Brain (organoid and tissue), 16 donors: ENCODE measurements at places on chromosomes 4 and X. TPM values are rescaled to one million over a fixed set of nuclear protein-coding genes. Genes with fewer than 3 reads are reported as not detected.

DNA sequence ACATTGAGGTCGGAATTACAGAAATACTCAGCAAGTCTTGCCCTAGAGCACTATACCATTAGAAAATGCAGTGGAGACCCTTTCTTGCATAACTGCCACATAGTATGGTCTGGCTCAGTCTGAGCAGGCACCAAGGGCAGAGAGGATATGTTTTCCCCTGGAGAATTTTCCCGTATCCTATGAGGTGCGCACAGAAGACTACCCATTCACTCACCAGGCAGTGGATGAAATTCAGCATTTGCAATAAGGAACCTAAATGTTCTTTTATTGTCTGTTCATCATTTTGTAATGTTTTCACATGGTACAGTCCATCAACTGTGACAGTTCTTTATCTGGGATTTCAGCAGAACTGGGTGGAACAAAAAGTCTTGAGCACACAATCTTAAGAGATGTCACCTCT lies 15.5 kb downstream of the JADE3 start:
- no peak for DNase-seq

GRCh38 chr4:52052475-52052780 lies 1.3 kb downstream of the SPATA18 start:
- DNase-seq, result no peak

DNA sequence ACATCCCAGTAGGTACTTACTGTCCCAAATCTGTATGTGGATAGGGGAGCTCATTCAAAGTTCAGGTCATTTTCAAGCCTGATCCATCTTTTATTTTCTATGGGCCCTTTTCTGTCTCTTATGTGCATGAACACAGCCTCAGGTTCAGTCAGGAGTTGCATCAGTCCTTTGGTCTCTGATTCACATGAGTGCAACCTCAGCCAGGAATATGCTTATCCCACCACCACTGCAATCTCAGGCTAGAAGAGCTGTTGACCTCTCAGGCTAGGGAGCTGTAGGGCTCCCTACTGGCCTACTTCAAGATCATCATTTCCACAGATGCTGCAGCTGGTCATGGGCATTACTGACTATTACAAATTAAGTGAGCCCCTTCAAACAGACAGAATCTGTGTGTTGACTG lies 27.2 kb downstream of the AASDH start:
- no peak for DNase-seq

DNA sequence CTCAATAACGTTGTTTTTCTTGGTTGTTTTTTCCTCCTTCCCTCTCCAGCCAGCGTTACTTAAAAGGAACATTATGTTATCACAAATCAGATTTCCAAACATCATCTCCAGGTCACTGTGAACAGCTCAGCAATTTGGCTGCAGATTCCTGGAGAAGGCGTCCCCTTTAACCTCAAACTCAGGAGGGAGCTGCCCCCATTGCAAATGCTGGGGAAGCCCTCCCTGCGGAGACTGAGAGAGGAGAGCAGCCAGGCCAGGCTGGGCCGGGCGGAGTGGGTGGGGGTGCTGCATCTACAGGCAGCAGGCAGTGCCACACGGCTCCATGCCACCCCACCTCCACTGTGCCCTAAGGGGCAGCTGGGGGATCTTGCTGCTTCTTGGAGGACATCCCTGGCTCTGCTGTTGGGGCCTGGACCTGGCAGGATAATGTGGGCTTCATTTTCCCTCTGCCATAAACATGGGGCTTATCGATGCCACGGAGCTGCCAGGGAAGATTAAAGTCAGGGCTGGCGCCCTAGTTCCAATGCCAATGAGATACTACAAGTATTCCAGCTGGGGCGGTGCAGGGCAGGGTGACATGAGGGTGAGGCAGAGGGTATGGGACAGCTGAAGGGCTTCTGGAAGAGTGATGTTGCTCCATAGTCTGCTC lies 148.8 kb downstream of the PJA1 start:
- DNase-seq, result no peak

DNA sequence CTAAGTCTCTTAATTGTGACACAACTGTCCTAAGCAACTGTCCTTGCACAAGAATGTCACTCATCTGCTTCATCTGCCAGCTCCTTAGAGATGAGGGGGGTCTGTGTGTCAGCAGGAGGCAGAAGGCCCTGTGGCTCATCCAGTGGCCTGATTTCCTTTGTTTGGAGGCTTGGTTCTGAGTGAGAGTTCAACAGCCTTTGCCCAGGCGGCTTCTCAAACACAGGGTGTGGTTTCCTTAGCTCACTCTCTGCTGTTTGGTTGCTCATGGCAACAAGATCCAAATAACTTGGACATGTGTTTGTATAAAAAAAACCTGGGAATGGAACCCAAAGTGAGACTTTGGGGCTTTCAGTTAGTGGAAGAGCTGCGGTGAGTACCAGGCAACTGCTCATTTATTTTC lies 46.6 kb downstream of the MAP7D3 start:
- no peak for DNase-seq

GRCh38 chrX:12771445-12772069 lies 19.7 kb upstream of the PRPS2 start:
- no peak for DNase-seq

Gene POU3F4
- 0.44 TPM for polyA plus RNA-seq

Gene ASB9
- 2.0 TPM for polyA plus RNA-seq
